ENCODE measurements at places on chromosomes 4 and X.

GRCh38 chrX:40521868-40522450 lies 58.8 kb upstream of the ATP6AP2 start:
- no peak for DNase-seq

DNA sequence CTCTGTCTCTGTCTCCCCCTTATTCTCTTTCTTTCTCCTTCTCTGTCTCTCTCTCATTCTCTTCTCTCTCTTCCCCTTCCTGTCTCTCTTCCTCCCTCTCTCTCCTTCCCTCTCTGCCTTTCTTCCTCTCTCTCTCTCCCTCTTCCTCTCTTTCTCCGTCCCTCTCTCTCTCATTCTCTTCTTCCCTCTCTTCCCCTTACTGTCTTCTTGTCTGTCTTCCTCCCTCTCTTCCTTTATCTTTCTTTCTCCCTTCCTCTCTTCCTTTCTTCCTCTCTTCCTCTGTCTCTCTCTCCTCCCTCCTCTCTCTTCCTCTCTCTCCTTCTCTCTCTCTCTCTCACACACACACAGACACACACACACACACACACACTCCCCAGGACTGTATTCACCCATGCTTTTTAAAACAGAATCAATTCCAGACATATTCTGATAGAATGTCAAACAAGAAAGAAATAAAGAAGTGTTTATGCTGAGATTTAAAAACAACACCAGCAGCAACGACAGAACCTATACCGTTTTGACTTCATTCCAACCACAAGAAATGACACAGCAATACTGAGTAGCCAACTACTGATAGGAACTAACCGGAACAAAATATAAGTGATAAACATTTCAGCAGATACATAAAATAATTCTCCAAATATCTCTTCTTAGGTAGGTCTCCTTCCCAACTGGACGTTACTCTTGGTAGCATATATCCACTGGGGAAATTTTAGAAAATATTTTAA lies 296.7 kb downstream of the ASMT start:
- no peak for DNase-seq

DNA sequence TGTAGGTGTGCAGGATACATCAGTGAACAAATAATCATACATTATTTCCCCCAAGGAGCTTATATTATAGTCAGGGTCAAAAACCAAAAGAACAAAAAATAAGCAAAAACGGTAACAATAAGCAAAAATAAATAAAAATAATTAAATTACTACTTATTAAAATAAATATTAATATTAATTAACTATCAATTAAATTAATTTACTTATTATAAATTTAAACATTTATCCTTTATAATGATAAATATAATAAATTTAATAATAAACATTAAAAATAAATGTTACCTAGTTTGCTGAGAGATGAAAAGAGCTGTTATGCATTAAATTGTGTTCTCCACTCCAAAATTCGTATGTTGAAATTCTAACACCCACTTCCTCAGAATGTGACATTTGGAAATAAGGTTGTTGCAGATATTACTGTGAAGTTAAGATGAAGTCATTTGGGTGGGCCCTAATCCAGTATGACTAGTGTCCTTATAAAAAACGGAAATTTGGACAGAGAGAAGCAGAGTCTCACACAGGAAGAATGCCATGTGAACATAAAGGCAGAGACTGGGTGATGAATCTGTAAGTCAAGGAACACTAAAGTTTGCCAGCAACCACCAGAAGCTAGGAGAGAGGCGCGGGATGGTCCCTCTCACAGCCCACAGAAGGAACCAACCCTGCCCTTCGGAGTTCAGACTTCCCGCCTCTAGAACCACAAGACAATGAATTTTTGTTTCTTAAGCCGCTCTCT lies 67.2 kb upstream of the IBSP start:
- no peak for DNase-seq

DNA sequence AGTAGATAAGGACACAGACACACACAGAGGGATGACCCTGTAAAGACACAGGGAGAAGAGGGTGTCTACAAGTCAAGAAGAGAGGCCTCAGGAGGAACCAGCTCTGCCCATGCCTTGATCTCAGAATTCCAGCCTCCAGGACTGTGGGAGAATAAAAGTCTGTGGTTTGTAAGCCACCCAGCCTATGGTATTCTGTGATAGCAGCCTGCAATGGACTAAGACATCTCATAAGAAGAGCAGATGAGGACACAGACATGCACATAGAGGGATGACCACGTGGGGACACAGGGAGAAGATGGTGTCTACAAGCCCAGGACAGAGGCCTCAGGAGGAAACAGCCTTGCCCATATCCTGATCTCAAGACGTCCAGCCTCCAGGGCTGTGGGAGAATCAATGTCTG lies 9.4 kb downstream of the XG start:
- no peak for DNase-seq

DNA sequence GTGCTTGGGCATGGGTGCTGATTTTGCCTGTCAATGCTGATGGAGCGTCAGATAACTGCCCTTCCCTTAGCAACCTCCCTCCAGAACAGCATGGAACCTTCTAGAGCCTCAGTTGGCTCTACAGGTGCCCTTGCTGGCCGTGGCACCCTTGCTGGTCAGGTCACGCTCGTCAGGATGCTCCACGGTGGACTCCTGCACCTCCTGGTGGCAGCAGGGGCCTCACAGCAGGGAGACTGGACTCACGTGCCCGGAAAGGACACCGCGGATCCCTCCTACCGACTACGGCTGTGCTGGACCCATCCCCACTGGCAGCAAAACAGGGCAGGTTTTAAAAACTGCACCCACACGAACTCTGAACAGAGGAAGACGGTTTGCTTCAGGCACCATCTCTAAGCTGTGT lies 82.1 kb upstream of the AFAP1 start:
- DNase-seq = no peak

DNA sequence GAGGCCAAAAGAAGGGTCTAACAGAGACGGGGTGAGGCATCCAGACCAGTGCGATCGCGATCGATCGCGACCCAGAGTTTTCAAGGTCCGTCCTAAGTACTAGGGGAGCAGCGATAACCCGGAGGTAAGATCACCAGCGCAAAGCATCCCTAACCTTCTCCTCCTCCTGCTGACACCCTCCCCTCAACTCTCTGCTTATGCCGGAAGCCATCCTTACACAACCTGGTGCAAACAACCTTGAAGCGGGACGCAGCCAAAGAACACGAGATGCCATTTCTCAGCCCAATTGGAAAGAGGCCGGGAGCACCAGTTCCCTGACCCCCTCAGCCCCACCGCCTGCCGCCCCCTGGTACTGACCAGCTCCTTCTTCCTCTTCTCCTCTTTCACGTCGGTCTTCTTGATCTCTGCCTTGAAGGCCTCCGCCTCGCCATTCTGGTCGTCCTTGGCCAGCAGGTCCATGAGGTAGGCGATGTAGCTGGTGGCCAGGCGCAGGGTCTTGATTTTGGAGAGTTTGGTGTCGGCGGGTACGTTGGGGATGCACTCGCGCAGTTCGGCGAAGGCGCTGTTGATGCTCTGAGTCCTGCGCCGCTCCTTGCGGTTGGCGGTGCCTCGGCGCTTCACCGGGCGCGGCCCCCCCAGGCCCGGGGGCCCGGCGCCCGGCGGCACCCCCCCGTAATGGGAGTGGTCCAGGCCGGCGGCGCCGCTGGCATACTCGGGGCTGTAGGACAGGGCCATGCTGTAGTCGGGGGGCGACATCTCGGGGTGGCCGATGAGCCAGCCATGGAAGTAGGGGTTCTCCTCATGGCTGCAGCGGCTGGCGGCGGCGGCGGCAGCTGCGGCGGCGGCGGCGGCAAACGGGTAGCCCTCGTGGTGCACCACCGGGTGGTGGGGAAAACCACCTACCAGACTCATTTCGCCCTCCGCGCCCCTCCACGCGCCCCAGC lies 1.4 kb downstream of the HAND2 start:
- no peak for DNase-seq

- DNase-seq = no peak
Observed at GRCh38 chrX:9456250-9457074, 8.4 kb upstream of the TBL1X start.

DNA sequence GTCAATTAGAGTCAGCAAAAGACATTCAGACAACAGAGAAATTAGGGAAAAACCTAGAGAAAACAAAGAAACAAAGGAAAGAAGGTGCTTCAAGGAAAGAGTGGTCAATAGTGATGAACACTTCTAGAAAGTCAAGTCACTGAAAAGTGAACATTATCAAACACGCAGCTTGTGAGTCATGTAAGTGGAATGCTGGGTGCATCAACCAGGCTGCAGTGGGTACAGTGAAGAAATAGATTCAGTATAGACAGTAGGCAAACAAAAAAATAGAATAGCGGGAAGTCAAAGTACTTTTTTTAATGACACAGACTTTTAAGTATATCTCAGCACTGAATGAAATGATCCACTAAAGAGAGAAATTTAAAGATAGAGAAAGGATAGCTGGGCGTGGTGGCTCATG lies 245.8 kb downstream of the ARHGAP24 start:
- no peak for DNase-seq

DNA sequence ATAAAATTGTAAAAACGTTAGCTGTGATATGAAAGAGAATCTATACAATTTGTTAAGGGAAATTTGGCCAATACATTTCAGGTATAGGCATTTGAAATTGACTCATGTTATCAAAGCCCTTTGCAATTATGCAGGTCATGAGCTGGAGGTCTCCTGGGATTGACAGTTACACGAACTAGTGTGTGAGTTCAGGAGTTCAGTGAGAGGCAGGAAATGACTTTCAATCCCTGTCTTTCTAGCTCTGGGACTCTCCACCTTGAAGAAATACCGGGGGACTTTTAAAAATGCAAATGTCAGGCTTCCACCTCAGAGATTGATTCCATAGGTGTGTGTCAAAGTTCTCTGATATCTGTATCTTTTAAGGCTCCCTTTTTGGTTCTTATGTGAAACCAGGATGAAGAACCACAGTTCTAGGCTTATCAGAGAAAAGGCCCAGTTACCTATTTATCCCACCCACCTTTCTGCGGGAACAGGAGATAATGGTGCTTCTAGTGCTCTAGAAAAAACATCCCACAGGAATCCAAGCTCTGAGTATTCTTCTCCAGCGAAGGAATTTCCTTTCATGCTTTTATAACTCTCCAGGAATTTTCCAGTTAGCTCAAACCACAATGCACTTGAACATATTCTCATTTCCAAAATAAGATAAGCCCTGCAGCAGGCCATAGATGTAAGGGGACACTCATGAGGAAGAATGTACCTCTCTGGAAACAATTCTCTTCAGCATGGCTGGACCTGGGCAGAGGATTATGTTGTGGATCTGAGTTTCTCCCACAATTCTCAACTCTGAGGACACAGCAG lies 501.0 kb downstream of the IDS start:
- no peak for DNase-seq

- no peak for DNase-seq
Observed at GRCh38 chr4:100372432-100372831, 145.4 kb downstream of the EMCN start.

DNA sequence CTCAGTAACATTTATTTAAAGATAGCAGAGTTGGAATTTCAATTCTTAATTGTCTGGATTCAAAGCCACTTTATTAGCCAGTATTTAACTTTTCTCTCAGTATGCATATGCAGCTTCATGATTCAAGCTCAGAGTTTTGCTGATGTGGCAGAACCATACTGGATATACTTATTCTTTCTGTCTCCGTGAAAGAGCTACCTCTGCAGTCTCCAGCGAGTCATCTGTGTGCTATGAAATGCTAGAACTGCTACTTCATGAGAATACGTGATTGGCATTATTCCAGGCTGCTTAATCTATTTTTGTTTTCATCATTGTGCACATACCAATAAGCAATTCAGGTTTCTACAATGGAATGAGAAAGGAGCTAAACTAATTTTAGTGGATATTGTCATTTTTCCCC lies 743.7 kb downstream of the C4orf33 start:
- DNase-seq = no peak

DNA sequence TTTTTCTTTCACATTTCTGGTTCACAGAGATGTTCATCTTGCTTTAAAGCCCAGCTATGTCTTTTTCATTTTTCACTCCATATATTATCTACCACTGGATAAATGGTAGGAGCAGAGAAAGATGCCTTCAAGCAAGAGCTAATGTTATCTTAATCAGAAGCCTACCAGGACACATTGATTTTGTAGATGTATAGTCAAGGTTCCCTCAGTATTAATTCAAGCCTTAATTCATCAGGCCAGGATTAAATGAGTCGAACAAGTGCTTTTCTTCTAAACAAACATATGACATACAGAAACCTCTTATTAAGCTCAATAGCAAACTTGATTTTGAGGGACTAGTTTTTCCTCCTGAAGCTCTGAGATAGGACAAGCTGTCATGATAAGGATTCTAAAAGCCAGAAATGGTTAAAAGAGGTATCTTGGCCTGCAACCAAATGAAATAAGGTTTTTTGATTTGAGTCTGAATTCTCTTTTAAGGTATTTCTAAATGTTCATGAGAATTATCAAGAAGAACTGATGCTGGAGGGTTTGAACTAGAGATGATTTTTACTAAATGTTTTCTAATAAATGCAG lies 81.7 kb upstream of the FTHL17 start:
- no peak for DNase-seq

- no peak for DNase-seq
Observed at GRCh38 chr4:106773076-106773905, 262.8 kb downstream of the DKK2 start.

DNA sequence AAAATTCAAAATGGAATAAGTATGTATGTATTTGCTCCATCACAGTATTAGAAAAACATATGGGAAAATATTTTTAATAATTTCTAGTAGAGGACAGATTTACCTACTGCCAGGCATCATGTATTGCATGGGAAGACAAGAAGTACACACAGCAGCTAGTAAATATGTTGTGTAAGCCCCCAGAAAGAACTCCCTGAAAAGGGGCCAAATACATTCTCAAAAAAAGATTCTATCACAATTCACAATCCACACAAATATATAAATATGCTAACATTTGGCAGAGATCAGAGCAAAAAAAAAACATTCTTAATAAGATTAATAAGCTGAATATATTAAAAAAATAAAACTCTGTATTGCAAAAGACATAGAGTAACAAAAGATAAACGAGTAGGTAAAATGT lies 28.0 kb downstream of the SLC10A6 start:
- no peak for DNase-seq

DNA sequence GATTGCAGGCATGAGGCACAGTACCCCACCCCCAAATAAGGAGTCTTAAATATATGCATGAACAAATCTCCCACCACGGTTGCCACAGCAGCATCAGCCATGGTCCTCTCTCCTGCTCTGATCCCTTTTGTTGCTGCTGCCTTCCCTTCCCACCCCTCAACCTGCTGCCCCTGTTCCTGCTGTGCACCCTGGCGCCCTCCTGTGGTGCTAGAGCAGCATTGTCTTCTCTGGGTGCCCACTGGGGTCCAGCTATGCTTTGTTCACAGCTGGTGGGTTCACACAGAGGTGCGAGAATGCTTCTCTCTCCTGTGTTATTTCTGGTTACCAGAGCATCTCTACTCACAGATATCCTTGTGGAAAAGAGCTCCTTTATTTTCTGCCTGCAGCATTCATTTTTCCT lies 116.2 kb downstream of the GATB start:
- no peak for DNase-seq

GRCh38 chrX:118534716-118535493 lies 39.3 kb downstream of the DOCK11 start:
- DNase-seq = no peak

Data from stimulated activated CD8-positive, alpha-beta memory T cell treated with anti-CD3 and anti-CD28 coated beads, Interleukin-4, amount 100 ng/mL, for 1 hour (primary cell).